Naive thymus-derived CD8-positive, alpha-beta T cell (primary cell): ENCODE measurements at places on chromosomes 6 and 20.

DNA sequence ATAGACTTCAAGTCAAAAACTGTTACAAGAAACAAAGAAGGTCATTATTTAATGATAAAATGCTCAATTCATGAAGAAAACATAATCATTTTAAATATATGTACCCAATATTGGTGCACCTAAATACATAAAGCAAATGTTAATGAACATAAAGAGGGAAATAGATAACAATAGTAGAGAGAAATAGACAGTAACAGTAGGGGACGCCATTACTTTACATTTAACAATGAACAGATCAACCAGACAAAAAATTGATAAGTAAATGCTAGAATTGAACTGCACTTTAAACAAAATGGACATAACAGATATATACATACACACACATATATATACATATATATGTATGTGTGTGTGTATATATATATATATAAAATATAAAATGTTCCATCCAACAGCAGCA is 37.4 kb downstream of the IL22RA2 start:
- no peaks in the 10 kb centered on the region for H3K36me3 ChIP-seq
- H3K4me1 ChIP-seq: no peaks in the 10 kb centered on the region
- H3K4me3 ChIP-seq: no peak overlapping the region
- no peak for DNase-seq
- peaks cover 15% of the 10 kb centered on the region for H3K27me3 ChIP-seq

GRCh38 chr6:168390749-168391420 is 50.1 kb upstream of the SMOC2 start:
- no peaks in the 10 kb centered on the region for H3K36me3 ChIP-seq
- no peak overlapping the region for H3K27ac ChIP-seq
- DNase-seq: no peak
- no peaks in the 10 kb centered on the region for H3K4me1 ChIP-seq
- no peak overlapping the region for H3K4me3 ChIP-seq

DNA sequence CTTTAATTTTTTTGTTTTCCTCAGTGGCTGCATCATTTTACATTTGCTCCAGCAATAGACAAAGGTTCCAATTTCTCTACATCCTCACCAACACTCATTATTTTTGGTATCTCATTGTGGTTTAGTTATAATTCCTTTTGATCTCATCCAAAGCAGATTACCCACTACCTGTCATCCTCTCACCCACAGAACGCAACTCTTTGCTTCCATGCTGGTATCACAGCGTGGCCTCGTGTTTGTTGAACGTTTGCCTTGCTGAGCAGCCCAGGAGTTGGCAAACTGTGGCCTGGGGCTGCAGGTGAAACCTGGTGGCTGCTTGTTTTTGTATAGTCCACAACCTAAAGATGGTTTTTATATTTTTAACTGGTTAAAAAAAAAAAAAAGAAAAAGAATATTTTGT is 181.9 kb downstream of the BCAS1 start:
- H3K4me3 ChIP-seq: no peak overlapping the region
- no peak for DNase-seq
- H3K36me3 ChIP-seq: no peaks in the 10 kb centered on the region
- H3K27ac ChIP-seq: peak overlapping the region; percentile 61

- peaks cover 4% of the 10 kb centered on the region for H3K4me1 ChIP-seq
- H3K4me3 ChIP-seq: no peak overlapping the region
- peaks cover 23% of the 10 kb centered on the region for H3K36me3 ChIP-seq
- no peaks in the 10 kb centered on the region for H3K27me3 ChIP-seq
- H3K27ac ChIP-seq: no peak overlapping the region
- DNase-seq: no peak
Observed at GRCh38 chr6:13299403-13299821, 28.9 kb downstream of the TBC1D7 start.

- H3K27me3 ChIP-seq: peaks cover 2% of the 10 kb centered on the region
- DNase-seq: no peak
- no peak overlapping the region for H3K4me3 ChIP-seq
- H3K36me3 ChIP-seq: no peaks in the 10 kb centered on the region
- H3K4me1 ChIP-seq: no peaks in the 10 kb centered on the region
Observed at GRCh38 chr6:40634429-40634828, 47.3 kb upstream of the LRFN2 start.

GRCh38 chr20:42961771-42962170 is 227.9 kb downstream of the PTPRT start:
- no peak for DNase-seq
- no peaks in the 10 kb centered on the region for H3K36me3 ChIP-seq
- H3K4me3 ChIP-seq: no peak overlapping the region
- H3K27me3 ChIP-seq: peaks cover 15% of the 10 kb centered on the region
- no peaks in the 10 kb centered on the region for H3K4me1 ChIP-seq

- H3K36me3 ChIP-seq: no peaks in the 10 kb centered on the region
- H3K27me3 ChIP-seq: no peaks in the 10 kb centered on the region
- no peak overlapping the region for H3K4me3 ChIP-seq
- H3K4me1 ChIP-seq: peaks cover 3% of the 10 kb centered on the region
Observed at GRCh38 chr6:122007339-122007738, 392.1 kb upstream of the HSF2 start.

DNA sequence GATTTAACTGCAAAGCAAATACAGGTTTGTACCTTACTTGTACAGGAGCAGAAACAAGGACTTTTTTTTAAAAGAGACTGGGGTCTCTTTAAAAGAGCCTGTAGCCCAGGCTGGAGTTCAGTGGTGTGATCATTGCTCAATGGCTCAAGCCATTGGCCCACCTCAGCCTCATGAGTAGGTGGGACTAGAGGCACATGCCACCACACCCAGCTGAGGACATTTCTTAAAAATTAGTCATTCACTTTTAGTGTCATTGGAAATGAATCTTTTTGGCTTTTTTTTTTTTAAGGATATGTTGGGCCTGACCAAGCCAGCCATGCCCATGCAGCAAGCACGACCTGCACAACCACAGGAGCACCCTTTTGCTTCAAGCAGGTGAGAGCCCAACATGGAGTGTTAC is 16.9 kb downstream of the SEC23B start:
- no peak for DNase-seq
- no peaks in the 10 kb centered on the region for H3K27me3 ChIP-seq
- H3K36me3 ChIP-seq: peaks cover 17% of the 10 kb centered on the region
- no peak overlapping the region for H3K27ac ChIP-seq

- no peak overlapping the region for H3K27ac ChIP-seq
- peaks cover 24% of the 10 kb centered on the region for H3K36me3 ChIP-seq
- no peaks in the 10 kb centered on the region for H3K27me3 ChIP-seq
- H3K4me1 ChIP-seq: no peaks in the 10 kb centered on the region
- no peak overlapping the region for H3K4me3 ChIP-seq
Observed at GRCh38 chr6:80235647-80236046, 129.2 kb downstream of the BCKDHB start.

GRCh38 chr6:30364591-30364990 is 19.6 kb downstream of the RPP21 start:
- H3K27me3 ChIP-seq: peaks cover 62% of the 10 kb centered on the region
- H3K4me3 ChIP-seq: no peak overlapping the region
- H3K4me1 ChIP-seq: no peaks in the 10 kb centered on the region
- no peaks in the 10 kb centered on the region for H3K36me3 ChIP-seq
- no peak overlapping the region for H3K27ac ChIP-seq
- no peak for DNase-seq

DNA sequence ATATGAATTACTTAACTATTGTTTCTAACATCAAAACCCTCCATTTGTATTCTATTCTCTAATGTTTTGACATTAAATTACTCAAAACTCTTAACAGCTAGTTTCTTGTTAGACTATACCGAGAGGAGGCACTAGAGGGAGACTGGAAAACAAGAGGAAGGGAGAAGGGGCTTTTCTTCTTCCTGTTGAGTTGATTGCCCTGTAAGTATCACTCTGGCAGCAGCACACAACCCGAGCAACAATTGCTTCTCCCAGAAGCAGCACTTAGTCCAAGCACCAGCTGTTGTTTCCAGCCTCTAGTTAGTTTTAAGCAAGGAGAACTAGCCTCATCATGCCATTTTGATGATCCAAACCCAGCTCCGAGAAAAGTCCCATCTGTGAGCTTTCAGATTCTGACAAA is 603.8 kb downstream of the PRKN start:
- no peak overlapping the region for H3K4me3 ChIP-seq
- no peaks in the 10 kb centered on the region for H3K27me3 ChIP-seq
- DNase-seq: no peak

DNA sequence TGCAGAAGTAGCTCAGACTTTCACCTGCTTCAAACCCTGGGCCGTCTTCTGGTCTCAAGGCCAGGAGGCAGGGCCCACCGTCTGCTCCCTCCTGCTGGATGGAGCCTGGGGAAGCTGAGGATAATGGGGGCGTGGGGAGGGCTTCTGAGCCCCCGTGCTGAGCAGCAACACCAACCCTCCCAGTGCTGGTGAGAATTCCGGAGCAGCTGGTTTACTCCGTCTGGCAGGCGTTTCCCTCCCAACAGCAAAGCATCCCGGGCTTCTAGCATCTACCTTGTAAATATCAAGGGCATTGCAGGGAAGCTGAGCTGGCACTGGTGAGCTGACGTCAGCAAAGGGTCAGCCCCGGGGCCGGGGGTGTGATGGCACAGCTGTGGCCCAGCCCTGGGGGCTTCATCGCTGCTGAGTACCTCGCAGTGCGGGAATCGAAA is 16.8 kb upstream of the CHRNA4 start:
- peaks cover 36% of the 10 kb centered on the region for H3K27me3 ChIP-seq
- DNase-seq: no peak
- no peaks in the 10 kb centered on the region for H3K36me3 ChIP-seq
- H3K4me3 ChIP-seq: no peak overlapping the region
- H3K27ac ChIP-seq: no peak overlapping the region

GRCh38 chr20:14415467-14415866 is 78.1 kb upstream of the FLRT3 start:
- no peak overlapping the region for H3K27ac ChIP-seq
- no peak overlapping the region for H3K4me3 ChIP-seq
- no peaks in the 10 kb centered on the region for H3K4me1 ChIP-seq
- DNase-seq: no peak

GRCh38 chr6:32164295-32164694 is at the start of gene EGFL8:
EGFL8 (plus strand) TSS chr6:32164595; CDS start chr6:32166166, 1,571 bp downstream.
- no peaks in the 10 kb centered on the region for H3K27me3 ChIP-seq
- peaks cover 17% of the 10 kb centered on the region for H3K4me1 ChIP-seq
- DNase-seq: no peak
- H3K36me3 ChIP-seq: no peaks in the 10 kb centered on the region
- peak within 1 kb of the TSS; percentile 27 for H3K27ac ChIP-seq

DNA sequence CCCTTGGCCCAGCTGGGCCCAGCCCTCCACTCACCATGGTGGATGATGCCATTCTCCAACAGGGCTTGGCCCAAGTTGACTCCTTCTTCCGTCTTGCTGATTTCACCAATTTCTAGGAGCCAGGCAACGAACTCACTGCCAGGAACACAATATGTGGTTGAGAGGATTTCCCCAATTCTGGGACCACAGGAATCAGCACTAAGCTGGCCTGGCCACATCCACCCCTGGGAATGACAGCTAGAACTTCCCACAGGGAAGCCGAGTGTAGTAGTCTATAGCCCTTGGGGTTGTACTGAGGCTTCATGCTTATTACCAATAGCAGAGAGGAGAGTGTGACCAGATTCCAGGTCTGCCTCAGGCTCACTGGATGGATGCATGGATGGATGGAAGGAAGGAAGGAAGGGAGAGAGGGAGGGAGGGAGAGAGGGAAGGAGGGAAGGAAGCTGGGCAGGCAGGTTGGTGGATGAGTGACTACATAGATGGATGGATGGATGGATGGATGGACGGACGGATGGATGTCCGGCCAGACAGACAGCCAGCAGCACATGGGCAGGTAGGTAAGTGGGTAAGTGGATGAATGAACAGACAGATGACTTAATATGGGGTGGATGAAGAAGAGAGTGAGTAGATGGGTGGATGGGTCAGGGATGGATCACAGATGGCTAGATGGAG is 146.5 kb downstream of the PREX1 start:
- H3K4me3 ChIP-seq: no peak overlapping the region
- no peak overlapping the region for H3K27ac ChIP-seq
- peaks cover 7% of the 10 kb centered on the region for H3K36me3 ChIP-seq
- no peak for DNase-seq
- no peaks in the 10 kb centered on the region for H3K27me3 ChIP-seq
- peaks cover 15% of the 10 kb centered on the region for H3K4me1 ChIP-seq

DNA sequence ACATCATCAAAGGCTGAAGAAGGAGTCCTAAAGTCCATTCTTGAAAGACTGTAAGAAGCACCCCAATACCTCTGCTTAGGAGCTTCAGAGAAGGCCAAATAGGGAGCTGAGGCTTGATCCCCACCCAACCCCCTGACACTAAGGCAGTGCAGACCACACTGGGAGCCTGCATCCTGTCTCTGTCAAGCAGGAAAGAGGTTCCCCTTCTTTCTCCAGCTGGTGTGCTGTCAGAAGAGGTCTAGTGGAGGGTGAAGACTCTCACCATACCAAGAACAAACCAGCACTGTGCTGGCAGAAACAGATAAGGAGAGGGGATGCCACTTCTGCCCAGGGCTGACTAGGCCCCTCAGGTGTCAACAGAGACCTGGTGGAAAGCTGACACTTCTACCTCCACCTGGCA is 19.9 kb downstream of the GZF1 start:
- H3K4me1 ChIP-seq: peaks cover 14% of the 10 kb centered on the region
- H3K36me3 ChIP-seq: peaks cover 80% of the 10 kb centered on the region
- H3K27ac ChIP-seq: peak overlapping the region; percentile 66
- no peaks in the 10 kb centered on the region for H3K27me3 ChIP-seq
- no peak for DNase-seq

GRCh38 chr6:40860443-40860842 is 178.6 kb downstream of the UNC5CL start:
- H3K27ac ChIP-seq: no peak overlapping the region
- peaks cover 4% of the 10 kb centered on the region for H3K4me1 ChIP-seq
- H3K27me3 ChIP-seq: peaks cover 6% of the 10 kb centered on the region
- no peak overlapping the region for H3K4me3 ChIP-seq
- H3K36me3 ChIP-seq: no peaks in the 10 kb centered on the region
- no peak for DNase-seq

- no peaks in the 10 kb centered on the region for H3K27me3 ChIP-seq
- peaks cover 84% of the 10 kb centered on the region for H3K4me1 ChIP-seq
- no peak overlapping the region for H3K27ac ChIP-seq
Observed at GRCh38 chr20:848193-848592, 14.7 kb downstream of the FAM110A start.
